Brain (organoid and tissue), 16 donors: ENCODE measurements at places on chromosomes 12 and 14.

- no peak for DNase-seq
Observed at GRCh38 chr12:42236017-42236416, 2.0 kb downstream of the YAF2 start.

GRCh38 chr12:93434256-93434865 is 7.4 kb downstream of the UBE2N start:
- no peak for DNase-seq

GRCh38 chr14:92352158-92352985 is 29.4 kb downstream of the SLC24A4 start:
- DNase-seq: no peak

GRCh38 chr14:31939934-31940333 is 137.2 kb upstream of the ARHGAP5 start:
- no peak for DNase-seq

DNA sequence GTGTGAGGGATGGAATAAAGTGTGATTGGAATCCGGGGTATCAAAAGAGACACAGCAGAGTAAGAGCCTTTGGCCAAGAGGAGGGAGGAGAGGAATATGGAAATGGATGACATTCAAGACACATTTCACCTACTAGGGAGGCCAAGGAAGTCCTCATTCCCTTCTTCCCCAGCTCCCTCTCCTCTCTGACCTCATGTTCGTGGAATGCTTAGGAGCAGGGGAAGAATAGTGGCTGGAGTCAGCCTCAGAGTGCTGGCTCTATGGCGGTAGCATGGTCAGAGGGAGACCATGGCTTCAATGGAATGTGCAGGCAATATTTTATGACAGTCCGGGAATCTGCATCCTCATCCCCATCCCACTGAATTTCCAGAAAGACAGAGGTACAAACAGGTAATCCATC is 196.6 kb downstream of the EGLN3 start:
- no peak for DNase-seq

GRCh38 chr12:45912774-45913173 is 77.6 kb downstream of the SCAF11 start:
- DNase-seq: peak; percentile 24

- DNase-seq: no peak
Observed at GRCh38 chr12:116404913-116405611, 127.6 kb upstream of the MED13L start.

GRCh38 chr12:68609998-68610369 is 715 bp upstream of the RAP1B start:
- no peak for DNase-seq

DNA sequence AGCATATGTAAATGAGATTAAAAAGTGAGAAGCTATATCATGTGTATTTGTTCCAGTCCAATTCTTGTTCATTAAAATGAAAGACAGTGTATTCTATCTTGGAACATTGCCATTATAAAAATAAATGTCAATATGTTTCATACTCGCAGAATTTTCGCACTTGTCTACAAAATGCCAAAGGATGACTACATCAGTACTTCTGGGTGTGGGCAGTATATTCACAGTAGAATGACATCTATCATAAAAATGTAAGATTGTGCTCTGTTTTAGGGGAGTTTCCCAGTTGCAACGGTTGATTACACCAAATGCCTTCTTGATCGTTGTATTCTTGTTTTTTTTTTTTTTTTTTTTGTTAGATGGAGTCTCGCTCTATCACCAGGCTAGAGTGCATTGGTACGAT is 292.3 kb upstream of the E2F7 start:
- DNase-seq: no peak

- DNase-seq: no peak
Observed at GRCh38 chr12:132986885-132987225, 688 bp downstream of the ZNF26 start.

DNA sequence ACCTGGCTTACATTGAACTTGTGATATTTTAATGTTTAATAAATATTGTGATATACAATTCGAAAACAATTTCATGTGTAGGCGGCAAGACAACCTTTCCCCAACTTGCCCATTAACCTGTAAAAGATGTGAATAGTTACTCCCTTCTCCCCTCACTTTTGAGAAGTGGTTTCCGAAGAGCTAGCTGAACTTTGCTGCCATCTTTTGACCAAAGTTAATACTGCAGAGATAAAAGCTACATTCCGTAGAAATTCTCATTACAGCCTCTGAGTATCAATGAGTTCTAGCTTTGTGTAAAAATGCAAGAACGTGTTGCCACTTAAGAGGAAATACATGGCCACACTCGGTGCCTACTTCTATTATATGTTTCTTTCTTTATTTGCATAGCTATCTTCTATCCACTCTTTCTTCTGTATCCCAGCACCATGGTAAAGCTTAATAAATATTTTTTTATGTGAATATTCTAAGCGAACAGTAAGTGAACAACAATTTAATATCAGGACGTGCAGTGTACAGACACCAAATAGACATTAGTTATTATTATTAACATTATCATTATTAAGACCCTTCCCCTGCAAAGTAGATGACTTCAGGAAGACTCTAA is 105.1 kb upstream of the TMEM260 start:
- DNase-seq: peak; percentile 89

DNA sequence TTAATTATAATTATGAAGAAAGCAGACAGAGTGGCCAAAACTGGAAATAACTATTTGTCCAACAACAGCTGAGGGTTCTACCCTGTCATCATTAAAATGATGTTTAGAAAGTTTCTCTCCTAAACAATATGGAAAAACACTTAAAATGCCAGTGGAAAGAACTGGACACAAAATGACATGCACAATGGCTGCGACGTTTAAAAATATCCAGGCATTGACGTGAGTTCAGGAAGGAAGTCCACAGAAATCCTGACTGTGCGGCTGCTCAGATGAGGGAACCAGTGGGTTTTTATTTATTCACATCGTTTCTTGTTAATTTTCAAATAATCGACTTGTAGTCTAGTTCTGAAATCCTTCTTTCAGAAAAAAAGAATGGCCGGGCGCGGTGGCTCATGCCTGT is 58.3 kb downstream of the CCNK start:
- no peak for DNase-seq

GRCh38 chr14:52917735-52918134 is 33.1 kb downstream of the FERMT2 start:
- DNase-seq: no peak

GRCh38 chr12:131473741-131474709 is 236.9 kb upstream of the SFSWAP start:
- DNase-seq: no peak

GRCh38 chr14:88270776-88271175 is 52.3 kb downstream of the KCNK10 start:
- DNase-seq: no peak

GRCh38 chr14:87705439-87705896 is 287.5 kb downstream of the GALC start:
- no peak for DNase-seq

DNA sequence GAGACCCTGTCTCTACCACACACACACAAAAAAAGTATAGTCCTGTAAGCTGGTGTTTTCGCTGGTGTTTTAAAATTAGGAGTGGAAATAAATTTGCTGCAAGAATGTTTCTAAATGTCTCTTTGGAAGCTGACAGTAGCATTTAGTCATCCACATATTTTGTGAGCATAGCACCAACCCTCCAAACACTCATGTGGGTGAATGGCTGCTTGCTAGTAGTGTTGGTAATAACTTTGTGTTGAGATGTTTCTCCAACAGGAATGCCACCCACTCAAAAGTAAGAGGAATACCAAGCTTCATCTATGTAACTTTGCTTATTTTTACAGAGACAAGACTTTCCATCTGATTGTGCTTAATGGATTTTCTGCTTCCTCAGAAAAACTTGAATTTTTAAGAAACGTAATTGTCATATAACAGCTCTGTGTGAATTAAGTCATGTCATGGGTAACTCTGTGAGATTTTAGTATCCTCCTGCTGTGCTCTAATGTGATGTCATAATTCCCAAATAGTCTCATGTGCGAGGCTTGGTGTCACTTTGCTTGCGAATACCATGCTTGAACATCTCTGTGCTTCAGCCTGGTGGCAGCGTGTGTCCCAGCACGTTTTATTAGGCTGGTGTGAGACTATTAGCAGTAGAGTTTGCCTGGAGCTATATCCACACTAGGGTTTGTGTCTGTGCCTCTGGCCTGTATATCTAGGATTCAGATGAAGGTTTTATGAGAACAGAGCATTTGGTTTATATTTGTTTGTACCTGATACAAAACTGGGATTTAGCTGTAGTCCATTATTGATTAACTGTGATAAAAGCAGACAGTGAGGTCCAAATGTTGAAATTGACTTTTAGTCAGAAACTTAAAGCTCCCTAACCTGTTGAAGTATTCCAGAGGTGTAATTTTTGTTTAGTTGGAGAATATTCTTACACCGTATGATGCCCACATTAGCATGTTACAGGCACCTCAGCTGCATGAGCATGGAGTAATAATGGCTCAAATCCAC is 80.5 kb downstream of the FBXW8 start:
- no peak for DNase-seq

DNA sequence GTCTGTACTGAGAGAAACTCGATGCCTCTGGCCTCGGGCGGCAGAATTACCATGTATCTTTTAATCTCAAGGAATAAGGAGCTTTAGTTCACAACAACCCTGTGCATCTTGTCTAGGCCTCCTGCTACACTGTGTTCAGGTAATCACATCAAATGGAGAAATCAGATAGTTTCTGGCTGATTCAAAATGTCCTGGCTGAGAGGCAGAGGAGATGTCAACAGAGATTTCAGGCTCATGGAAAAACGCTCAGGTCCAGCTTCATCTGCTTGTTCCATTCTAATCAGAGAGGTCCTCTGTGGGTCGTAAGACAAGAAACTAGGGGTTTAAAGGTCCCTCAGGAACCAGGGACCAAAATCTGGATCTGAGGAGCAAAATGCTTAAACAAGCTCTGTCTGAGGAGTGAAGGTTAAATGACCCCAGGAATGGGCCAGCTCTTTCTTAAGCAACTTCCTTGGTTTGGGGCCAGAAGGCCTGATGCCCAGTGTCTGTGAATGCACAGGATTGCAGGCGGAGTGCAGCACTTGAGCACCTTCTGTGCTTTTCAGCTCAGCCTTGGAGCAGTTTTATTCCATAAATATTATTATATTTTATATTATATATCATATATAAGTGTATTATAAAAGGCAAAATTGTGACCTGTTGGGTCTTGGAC is 170.2 kb upstream of the PRICKLE1 start:
- no peak for DNase-seq

DNA sequence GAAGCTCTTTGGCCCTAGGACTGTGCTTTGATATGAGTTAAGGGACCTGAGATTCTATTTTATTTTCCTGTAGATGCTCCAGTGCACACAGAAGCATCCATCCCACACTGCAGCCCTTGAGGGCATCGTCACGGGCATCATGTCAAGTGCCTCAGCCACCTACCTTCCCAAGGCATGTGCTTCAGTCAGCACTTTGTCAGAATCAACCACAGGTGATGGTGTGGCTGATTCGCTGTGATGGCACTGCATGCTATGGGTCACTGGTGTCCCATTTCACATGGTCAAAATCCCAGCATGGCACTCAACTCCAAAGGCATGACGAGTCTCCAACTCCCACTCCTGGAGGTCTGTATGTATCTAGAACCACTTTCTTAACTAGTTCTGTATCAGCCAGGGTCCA is 100.8 kb downstream of the AACS start:
- no peak for DNase-seq

DNA sequence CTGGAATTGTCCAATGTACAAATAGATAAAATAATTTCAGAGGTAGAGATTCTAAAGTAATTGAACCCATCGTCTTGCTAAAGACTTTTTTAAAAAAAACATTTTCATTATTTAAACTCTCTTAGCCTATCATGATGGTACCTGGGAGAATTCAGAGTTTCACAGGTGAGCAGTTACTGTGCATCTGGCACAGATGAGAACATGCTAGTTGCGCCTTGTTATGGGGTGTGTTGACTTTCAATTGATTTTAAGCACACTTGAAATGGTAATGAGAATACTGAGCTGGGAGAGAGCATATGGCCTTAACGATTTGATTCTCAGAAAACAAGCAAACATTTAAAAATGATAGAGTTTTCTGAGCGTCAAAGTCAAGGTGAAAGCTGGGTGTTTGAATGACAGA is 66.6 kb downstream of the FLRT2 start:
- no peak for DNase-seq

DNA sequence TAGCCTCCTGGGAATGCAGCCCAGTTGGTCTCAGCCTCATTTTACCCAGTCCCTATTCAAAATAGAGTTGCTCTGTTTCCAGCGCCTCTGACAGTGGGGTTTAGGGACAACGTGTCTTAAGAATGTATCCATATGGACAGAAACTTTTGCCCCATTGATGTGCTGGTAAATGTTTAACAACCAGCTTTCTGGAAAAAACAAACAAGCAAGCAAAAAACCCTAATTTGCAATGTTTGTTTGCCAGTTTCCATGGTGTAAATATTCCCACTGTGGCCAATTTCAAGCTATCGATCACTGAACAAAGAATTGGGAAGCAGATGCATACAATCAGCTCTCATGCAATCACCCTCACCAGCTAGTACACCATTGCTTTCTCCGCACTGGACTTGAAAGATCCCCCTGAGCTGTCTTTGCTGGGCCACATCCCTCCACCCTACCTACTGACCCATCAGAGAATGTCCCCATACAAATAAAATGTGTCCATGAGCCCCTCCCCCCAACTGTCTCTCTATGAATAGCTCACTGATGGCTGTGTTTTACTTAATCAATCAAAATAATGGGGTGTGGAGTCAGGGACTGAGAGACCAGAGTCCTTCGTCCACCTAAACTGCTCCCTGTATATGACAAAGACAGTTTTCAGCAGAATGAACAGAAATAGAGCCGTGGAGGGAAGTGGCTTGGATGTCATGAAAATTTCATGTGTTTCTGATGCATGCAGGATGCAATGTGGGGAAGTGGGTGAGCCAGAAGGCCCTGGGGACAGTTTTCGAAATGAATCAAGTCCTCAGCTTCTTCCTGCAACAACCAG is 40.8 kb downstream of the CCDC60 start:
- no peak for DNase-seq

GRCh38 chr12:119864591-119864990 is 12.5 kb downstream of the CIT start:
- no peak for DNase-seq

DNA sequence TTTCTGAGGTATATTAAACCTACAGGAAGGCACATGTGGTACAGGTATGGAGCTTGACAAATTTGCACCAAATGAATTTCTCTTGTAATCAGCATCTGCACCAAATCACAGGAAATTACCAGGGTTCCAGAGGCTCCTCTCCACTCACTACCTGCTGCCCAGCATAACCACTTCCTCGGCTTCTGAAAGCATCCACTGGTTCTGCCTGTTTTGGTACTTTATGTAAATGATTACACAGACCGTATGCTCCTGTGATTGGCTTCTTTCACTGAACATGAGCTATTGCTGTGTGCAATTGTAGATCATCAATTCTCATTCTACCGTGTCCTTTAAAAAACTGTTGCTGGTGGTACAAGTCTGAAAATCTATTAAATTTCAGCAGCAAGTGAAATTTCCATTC is 522.1 kb downstream of the TMEM132D start:
- no peak for DNase-seq

GRCh38 chr12:62214846-62215245 is 45.4 kb upstream of the USP15 start:
- no peak for DNase-seq

- DNase-seq: no peak
Observed at GRCh38 chr14:36439766-36440165, 80.3 kb downstream of the NKX2-1 start.

- peak; percentile 31 for DNase-seq
Observed at GRCh38 chr12:107584563-107584962, 101.0 kb upstream of the PWP1 start.

GRCh38 chr14:42911642-42912041 is 1305.0 kb downstream of the LRFN5 start:
- no peak for DNase-seq
